ENCODE measurements at places on chromosomes 2 and 18. TPM values are rescaled to one million over a fixed set of nuclear protein-coding genes. Genes with fewer than 3 reads are reported as not detected.

DNA sequence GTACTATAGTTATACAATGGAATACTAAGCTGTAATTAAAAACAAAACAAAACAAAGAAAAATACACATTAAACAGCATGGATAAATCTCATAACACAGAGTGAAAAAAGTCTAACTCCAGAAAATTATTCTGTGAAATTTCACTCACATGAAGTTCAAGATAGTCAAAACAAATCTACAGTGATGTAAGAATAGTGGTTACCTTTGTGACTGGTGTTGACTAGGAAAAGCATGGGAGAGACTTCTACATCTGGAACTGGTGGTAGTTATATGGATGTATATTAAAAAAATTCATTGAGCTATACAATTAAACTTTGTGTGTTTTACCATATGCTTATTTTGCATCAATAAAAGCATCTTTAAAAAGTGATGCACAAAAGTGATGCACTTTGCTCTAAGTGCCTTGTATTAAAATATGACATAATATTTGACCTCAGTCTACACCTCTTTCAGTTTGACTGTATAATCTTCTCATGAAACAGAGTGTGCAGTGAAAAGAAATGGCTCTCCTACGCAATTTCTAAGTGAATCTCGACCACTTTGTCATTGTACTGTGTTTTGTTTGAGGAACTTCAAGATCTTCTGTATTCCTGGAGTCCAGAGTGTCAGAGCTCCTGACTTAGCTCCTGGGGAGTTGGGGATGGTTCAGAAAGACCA, 28.0 kb downstream of the STAT4 start:
- no peak for DNase-seq

DNA sequence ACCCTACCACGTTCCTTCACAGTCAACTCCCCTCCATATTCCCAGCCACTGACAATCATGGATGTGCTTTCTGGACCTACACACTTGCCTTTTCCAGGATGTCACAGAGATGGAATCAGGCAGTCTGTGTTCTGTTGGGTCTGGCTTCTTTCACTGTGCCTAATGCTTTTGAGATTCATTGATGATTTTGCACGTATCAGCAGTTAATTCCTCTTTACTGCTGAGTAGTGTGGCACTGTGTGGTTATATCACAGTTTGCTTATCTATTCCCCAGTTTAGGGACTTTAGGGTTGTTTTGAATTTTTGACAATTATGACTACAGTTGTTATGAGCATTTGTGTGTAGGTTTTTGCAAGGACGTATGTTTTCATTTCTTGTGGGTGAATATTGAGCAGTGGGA, 191.7 kb downstream of the ACKR3 start:
- no peak for DNase-seq

GRCh38 chr2:205836477-205837221, 154.3 kb downstream of the NRP2 start:
- no peak for DNase-seq

- DNase-seq, result no peak
These were observed 971.0 kb upstream of the GYPC start for GRCh38 chr2:125684932-125685331.

DNA sequence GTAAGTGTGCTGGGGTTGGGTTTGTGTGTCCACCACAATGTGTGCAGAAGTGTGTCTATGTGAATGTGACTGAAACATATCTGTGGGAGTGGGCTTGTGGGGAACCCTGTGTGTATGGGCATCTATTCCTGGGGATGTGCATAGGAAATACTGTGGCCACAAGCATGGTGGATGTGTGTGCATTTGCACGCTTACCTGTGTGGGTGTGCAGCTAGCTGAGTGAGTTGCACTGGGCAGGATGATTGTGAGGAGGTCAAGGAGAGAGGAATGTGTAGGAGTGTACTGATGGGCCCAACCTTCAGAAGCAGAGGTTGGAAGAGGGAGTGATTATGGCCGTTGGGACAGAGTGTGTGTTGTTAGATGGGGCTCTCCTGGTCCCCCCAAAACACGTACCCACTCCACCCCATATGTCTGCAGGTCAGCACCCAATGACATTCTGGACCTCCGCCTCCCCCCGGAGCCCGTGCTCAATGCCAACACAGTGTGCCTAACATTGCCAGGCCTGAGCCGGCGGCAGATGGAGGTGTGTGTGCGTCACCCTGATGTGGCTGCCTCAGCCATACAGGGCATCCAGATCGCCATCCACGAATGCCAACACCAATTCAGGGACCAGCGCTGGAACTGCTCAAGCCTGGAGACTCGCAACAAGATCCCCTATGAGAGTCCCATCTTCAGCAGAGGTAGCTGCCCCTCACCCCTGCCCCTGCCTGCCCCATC, 1.2 kb downstream of the WNT10A start:
- DNase-seq, result no peak

- DNase-seq, result no peak
These were observed 137.3 kb downstream of the TWIST2 start for GRCh38 chr2:238985041-238985729.

- no peak for DNase-seq
These were observed 172.8 kb downstream of the NRXN1 start for GRCh38 chr2:50859110-50859509.

- DNase-seq, result no peak
These were observed 29.8 kb upstream of the ACAA2 start for GRCh38 chr18:49843131-49843530.

DNA sequence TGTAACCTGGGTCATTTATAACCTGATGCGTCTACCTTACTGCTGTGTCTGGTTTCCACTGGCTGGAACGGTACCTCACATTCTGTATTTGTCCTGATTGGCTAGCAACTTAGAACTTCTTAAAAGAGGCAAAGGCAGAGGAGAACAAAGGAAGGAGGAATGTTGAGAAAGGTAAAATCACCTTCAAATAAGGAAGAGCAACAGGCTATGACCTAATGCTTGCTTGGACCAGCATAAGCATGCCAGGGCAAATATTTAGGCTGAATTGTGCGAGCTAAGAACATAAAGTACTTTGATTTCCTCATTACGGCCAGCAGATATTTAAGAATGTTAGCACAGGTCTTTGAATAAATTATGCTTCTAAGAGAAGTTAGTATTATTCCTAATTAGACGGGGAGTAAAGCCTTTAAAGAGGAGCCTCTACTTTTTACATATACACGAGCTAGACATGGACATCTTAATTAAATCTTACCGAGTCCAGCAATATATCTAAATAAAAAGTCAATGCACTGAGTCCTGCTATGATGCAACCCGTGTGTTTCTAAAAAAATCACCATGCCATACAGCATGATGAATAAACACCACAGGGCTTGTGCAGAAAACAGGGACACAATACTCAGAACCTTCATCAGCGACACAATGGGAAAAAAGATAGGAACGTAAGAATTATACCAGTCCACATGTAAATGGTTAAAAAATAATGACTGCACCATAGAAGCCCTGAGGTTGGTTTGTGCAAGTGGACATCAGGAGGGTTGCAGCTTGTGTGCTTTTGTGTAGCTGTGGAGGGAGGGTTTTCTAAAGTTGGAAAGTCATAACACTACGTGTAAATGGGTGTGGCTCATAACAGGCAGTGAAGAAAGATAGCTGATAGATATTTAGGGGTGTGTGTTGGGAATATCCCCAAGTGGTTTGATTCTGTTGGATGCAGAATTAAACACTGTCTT, 14.2 kb downstream of the SEPTIN2 start:
- DNase-seq, result no peak

GRCh38 chr18:14093307-14093915, 38.8 kb downstream of the ZNF519 start:
- DNase-seq, result no peak

DNA sequence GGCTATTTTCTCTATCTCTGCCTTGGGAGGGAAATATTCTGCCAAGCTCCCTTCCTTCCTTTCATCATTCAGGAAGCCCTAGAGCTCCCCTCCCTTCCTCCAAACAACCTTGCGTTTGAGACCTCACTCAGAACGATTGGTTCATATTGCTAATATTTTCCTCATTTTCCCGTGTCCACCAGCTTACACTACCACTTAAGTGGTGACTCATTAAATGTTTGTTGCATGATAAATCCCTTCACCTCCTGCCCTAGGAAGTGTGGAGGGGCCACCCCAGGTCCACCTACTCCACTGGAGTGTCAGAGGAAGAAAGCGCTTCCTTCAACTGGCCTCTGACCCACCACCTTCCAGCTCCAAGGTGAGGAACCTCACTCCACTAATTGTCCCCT, 2.3 kb upstream of the LPIN2 start:
- peak; percentile 30 for DNase-seq

DNA sequence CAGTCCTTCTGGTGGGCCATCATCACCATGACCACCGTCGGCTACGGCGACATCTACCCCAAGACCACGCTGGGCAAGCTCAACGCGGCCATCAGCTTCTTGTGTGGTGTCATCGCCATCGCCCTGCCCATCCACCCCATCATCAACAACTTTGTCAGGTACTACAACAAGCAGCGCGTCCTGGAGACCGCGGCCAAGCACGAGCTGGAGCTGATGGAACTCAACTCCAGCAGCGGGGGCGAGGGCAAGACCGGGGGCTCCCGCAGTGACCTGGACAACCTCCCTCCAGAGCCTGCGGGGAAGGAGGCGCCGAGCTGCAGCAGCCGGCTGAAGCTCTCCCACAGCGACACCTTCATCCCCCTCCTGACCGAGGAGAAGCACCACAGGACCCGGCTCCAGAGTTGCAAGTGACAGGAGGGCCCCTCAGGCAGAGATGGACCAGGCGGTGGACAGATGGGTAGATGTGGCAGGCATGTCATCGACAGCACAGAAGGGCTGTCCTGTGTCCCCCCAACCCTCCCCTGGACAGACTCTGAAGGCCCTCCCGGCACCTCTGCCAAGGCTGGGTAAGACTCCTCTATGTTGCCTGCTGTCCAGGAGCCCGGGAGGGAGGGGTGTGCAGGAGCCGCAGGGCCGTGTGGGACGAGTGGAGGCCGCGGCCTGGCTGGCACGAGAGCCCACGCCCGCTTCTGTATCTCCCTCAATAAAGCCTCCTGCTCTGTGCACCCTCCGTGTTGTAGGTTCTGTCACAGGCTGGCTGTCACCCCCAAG, 2.0 kb downstream of the KCNF1 start:
- no peak for DNase-seq

DNA sequence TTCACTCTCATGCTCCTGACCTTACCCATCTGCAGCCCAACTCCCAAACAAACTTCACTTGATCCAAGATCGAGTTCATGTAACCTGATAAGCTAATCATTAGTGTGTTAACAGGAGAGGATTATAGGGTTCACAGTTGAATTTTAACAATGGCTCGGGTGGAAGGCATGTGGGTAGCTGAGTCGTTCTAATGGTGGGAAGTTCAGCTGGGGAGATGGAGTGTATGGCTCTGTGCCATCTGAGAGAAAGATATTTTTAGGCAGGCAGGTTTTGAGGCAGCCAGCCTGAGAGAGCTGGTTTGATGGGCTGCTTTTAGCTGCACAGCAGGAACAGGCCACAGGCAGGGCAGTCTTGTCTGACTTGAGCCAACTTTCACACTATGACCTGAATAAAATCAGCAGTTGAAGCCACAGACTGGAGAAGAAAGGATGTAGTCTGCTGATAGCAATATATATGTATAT, 17.7 kb upstream of the NFE2L2 start:
- no peak for DNase-seq

- no peak for DNase-seq
These were observed 35.9 kb downstream of the NABP1 start for GRCh38 chr2:191713837-191714236.

DNA sequence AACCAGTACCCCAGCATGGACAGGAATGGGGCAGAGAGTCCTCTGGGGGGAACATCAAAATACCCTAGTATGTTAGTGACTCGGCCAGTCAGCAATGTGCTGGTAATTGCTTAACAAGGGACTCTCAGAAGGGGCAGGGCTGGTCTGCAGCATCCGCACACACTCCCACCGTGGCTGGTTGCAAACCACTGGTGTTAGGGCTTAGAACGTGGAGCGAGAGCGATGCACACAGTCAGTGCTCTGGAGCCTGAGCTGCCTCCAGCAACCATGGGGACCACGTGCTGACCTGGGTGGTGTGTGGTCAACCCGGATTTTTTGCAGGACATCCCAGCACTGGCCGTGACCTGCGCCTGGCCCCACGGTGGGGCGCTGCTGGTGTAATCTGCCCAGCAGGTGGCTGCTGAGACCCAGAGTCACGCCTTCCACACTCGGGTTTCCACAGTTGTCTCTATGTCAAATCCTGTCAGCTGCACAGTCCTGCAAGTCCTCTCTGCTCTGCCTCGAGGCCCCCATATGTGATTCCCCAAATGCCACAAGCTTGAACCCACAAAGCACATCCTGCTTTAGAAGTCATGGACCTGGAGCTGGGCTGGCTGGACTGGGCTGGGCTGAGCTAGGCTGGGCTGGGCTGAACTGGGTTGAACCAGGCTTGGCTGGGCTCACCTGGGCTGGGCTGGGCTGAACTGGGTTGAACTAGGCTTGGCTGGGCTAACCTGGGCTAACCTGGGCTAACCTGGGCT, 50.6 kb upstream of the GPC1 start:
- DNase-seq, result no peak

DNA sequence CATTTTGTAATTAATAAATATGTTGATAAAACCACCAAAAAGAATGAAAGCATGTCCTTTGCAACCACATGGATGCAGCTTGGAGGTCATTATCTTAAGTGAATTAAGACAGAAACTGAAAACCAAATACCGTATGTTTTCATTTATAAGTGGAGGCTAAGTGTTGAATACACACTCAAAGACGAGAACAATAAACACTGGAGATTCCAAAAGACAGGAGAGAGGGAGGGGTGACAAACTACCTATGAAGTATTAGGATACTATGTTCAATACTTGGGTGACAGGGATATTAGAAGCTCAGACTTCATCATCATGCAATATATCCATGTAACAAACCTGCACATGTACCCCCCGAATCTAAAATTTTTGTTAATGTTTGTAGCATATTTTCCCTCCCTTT, 7.0 kb downstream of the ERLEC1 start:
- DNase-seq, result no peak

- peak; percentile 32 for DNase-seq
These were observed 59.9 kb upstream of the REG3A start for GRCh38 chr2:79219383-79219988.

DNA sequence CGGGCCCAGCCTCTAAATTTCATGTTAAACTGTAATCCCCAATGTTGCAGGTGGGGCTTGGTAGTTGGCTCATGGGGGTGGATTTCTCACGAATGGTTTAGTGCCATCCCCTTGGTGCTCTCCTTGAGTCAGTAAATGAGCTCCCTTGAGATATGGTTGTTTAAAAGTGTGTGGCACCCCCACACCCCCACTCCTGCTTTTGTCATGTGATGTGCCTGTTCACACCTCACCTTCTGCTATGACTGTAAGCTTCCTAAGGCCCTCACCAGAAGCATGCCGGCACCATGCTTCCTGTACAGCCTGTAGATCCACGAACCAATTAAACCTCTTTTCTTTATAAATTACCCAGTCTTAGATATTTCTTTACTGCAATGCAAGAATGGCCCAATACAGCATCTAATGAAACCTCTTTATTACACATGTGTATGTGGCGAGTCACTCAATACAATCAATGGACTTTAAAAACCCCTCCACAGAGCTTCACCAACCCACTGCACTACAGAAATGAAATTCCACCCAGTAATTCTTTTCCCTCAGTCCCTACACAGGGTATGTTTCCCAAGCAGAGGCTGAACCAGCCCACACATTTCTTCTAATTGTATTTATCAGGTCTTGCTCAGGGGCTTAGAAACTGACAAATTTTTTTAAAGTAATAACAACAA, 47.3 kb downstream of the WDFY1 start:
- DNase-seq, result no peak

Gene TMBIM1
- 114 TPM for total RNA-seq

Gene VWC2L
- not detected for total RNA-seq

Gene SIX3
- total RNA-seq, result 0.21 TPM

Gene APCDD1
- 0.36 TPM for total RNA-seq

Gene CDH2
- 42.3 TPM for total RNA-seq
